Stimulated activated CD4-positive, alpha-beta T cell treated with anti-CD3 and anti-CD28 coated beads, Interleukin-2, amount 100 ng/mL, for 48 hours (primary cell): ENCODE measurements at places on chromosomes 4 and X.

- no peak for DNase-seq
These were observed 53.0 kb downstream of the MAPK10 start for GRCh38 chr4:86306816-86307215.

DNA sequence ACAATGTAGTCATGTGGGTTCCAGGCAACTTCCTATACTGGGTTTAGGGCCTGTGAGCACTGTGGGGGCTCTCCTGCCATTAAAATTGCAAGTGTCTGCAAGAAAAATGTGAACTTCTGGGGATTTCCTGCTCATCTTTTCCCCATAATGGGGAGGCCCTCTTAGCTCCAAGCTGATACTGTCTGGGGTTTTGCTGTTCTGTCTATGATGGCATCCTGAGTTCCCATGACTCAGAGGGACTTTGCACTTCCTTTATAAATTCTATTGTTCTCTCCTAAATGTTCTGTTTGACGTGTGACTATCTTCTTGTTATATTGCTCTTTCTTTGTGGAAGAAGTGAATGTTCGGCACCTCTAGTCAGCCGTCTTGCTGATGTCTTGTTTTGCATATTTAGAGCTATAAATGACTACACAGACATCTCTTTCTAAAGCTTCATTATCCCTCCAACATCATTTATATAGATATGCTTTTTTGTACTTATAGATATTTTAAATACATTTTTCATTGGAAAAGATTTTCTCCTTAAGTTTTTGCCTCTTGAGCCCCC is 465.8 kb downstream of the NAF1 start:
- no peak for DNase-seq

GRCh38 chrX:42934020-42934726 is 156.2 kb upstream of the PPP1R2C start:
- DNase-seq: no peak

DNA sequence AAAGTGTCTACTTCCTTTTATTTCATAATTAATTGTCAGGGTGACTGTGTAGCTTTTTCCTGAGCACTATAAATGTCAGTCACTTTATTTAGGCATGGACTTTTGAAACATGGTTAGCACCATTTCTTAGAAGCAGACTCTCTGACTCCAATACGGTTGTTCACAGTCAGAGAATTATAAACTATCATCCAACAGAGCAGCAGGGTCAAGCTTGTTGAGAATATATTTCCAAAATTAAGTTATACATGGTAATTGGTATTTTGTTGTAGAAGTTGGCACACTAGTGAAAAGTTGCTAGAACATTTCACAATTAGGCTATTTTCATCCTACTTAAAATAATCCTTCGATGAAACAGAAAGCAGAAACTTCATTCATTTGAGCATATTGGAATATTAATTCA is 1155.5 kb upstream of the IGFBP7 start:
- DNase-seq: no peak

- peak; percentile 93 for DNase-seq
These were observed 64.1 kb downstream of the RLIM start for GRCh38 chrX:74550295-74550802.

GRCh38 chr4:111628437-111628836 is 516.8 kb upstream of the FAM241A start:
- DNase-seq: no peak

- no peak for DNase-seq
These were observed 61.7 kb downstream of the EVC start for GRCh38 chr4:5772528-5773270.

- no peak for DNase-seq
These were observed 187.5 kb upstream of the TBC1D9 start for GRCh38 chr4:140943486-140944198.

DNA sequence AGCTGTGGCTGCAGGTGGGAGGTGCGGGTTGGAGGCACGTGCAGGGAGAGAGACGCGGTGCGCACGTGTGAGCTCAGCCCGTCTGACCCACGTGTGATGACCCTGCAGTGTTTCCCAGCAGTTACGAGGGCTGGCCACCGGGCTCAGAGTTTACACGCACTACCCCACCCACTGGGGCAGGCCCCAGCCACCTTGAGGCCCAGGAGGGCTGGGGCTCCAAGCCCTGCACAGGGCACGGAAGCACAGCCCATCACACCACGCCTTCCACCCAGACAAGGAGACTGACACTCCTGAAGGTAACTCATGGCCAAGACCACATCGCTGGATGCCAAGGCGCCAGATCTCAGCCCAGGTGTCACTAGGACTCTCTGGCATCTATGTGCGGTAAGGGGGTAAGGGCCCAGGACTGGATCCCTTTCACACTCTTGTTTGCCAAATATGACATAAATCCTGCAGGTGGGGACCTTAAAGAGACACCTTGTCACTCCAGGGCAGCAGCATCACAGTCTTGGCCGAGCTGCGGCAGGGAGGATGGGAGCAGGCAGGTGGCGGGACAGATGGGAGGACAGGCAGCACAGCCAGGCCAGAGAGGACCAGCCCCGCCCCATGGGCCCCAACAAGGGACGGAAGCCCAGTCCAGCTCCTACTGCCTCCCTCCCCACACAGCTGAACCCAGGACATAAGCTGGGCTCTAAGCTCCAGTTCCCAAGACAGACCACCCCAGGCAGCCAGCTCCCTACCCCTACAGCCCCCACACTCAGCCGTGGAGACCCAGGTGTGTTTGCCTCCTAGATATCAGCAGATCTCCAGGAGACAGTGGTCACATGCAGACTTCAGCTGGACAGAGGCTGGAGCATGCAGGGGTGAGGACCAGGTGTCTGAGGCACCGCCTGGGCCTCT is 56.8 kb downstream of the ZFYVE28 start:
- no peak for DNase-seq

DNA sequence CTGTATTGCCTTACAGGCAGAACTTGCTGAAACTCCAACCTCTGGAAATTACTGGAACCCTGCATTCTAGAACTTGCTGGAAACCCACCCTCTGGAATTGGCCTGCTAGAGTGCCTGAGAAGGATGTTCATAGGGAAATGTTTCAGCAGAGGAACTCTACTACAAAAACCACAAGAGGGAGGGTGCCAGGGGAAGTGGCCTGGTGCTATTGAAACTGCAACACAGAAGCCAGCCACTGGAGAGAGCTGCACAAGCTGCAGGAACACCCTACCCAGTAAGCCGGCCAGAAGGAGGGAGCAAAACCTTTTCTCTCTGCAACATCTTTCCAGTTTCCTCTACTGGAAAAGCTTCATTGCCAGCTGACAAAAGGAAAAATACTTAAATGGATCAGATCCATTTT is 2.5 kb upstream of the BRWD3 start:
- DNase-seq: no peak

DNA sequence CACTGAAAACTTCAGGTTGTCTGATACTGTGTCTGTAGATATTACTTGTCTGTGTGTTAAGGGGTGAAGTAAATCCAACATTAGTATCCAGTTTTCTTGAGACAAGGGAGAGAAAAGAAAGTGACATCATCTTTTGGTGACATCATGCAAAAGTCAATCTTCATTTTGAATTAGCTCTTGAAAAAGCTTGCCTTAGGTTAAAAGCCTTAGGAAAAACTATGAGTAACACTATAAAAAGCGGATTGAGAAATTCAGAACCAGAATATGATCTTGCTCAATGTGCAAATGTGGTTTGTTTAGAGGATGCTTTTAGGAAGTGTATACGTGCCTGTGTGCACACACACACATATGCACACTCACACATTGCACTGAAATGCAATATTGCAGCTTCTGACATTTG is 345.8 kb upstream of the CASK start:
- no peak for DNase-seq

- peak; percentile 15 for DNase-seq
These were observed 680.4 kb downstream of the DMD start for GRCh38 chrX:32530802-32531403.

DNA sequence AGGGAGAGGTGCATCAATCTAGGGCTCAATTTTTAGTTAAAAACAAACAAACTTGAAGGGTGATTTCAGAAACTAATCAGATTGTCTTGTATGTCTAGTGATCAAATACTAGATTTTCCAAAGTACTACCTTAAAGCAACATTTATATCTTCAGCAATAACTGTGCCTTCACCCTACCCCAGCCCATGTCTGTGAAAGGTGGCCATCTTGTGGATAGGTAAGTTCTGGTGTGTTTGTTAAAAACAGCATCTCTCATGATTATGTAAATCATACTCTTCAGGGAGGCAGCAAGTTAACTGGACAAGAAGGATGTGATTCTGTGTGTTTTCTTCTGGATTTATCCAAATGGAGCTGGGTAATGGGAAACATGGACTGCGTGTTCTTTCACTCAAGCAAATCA is 81.4 kb upstream of the ACSL1 start:
- DNase-seq: no peak

DNA sequence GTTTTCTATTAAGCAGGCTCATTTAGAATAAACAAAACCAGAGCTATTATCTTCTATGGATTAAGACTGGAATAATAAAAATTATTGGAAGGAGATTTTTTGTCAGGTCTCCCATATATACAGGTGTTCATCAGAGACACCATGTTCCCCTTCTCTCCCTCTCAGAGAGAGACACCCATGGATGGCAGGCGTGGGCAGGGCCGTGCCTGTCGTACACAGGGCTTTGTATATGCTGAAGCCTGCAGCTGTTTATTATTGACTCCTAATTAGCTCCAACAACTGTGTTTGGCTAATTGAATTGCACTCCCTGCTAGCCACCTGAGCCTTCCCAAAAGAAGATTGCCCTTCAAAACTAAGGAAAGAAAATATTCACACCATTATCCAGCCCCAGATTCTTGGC is 81.6 kb downstream of the GK start:
- DNase-seq: no peak

DNA sequence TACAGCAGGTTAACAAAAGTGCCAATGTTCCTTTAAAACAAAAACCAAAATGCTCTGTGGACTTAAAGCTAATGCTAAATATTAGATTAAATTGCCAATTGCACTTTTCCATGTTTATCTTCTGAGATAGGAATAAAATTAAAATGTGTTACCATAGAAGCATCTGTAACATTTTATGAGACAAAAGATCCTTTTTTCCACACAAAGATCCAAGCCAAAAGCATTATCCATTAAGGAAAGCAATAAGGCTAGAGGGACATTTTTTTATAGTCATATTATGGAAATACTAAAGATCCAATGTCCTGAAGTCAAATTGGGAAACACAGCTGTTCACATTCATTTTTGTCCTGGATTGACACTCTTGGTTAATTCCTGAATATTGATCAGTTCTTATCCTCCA is 73.6 kb downstream of the PALLD start:
- no peak for DNase-seq

GRCh38 chr4:24643774-24644520 is 59.6 kb upstream of the DHX15 start:
- no peak for DNase-seq

DNA sequence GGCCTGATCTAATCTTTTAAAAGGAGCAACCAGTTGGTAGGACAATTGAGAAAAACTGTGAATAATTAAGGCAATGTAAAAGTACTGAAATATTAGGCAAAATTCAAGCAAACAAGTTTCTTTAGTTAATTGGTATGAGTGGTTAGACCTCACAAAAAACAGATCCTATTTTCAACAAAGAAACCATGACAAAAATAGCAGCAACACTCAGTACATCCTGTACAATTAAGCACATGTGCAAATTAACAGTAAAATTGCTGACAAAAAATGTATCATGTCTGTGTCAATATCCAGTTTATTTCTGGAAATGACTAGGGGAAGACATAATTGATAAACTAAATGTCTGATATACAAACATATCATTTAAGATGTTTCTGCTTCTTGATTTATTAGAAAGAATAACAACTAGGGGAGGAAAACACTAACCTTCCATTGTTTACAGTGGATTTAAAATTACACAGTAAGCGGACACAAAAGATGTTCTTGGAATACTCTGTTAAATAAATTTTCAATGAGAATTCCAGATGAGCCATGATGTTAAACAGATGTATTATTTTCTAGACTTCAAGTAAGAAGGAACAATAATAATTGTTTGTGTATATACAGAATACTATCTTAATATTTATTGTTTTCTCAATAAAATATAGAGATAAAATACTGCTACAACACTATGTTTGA is 638.9 kb downstream of the SPRY1 start:
- no peak for DNase-seq

DNA sequence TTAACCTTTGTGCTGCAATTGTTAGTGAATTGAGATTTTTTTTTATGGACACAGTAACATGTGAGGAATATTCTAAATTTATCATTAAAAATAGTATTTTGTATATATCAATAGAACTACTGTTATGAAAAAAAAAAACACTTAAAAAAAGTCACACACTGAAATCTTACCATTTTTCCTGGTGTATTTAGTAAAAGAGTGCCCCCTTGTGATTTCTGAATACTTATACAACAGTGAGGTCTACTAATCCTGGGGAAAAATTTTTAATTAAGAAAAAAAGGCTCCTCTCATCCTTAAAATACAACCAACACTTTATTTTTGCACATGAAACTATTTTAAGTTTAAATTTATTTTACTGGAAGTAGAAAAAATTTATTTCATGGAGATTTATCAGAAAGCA is 56.4 kb upstream of the SPOCK3 start:
- no peak for DNase-seq

DNA sequence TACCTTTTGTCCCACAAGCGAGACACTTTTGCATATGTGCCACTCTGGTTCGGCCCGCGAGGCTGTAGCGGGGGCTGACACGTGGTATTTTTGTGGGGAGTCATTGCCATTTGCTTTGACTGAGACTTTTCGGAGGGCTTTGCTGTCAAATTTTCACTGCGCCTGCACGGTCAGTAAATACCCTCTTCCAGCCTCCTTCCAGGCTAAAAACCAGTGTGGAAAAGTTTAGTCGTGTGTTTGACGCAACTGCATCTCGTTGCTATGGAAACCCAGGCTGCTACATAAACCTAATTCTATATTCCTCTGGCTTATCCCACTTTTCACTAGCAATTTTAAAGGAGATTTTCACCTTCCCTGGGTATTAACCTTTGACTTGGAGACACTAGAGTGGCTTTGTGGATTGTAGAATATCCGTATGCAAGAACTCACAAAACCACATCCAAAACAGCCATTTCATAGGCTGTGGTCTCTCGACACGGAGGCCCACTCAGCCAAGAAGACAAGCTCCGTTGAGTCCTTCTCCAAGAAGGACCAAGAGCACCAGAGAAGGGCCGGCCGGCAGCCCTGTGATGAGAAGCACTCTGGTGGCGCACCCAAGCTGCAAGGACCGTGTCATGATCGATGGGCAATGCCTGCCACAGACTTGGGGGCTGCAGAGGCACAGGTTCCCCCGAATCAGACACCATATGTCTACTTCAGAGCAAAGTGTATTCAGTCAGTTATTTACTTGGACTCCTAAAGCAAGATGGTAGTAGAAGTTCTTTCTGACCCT is 38.4 kb upstream of the ENPP6 start:
- DNase-seq: no peak

DNA sequence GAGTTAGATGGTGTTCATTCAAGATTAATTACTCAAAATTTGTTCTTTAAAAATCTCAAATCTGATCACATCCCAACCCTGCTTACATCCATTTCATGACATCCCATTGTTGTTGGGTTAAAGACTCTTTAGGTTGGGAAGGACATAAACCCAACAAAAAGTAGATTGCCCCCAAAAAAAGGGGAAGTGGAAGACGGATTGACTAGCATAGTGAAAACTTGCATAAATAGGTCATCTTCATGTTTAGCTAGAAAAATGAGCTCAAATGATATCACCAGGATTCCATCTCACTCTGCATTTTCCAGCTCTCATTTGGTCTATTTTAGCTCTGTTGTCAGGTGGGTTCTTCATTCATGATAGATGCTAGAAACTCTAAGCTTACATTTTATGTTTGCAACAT is 18.5 kb upstream of the TET2 start:
- DNase-seq: no peak

GRCh38 chr4:115117651-115118050 is 4.2 kb upstream of the NDST4 start:
- no peak for DNase-seq
